ENCODE measurements at places on chromosomes 2 and 18. TPM values are rescaled to one million over a fixed set of nuclear protein-coding genes. Genes with fewer than 3 reads are reported as not detected.

Gene AMER3
- not detected for polyA plus RNA-seq

Gene PSTPIP2
- polyA plus RNA-seq, result 42.3 TPM

Gene FBLN7
- polyA plus RNA-seq, result not detected

DNA sequence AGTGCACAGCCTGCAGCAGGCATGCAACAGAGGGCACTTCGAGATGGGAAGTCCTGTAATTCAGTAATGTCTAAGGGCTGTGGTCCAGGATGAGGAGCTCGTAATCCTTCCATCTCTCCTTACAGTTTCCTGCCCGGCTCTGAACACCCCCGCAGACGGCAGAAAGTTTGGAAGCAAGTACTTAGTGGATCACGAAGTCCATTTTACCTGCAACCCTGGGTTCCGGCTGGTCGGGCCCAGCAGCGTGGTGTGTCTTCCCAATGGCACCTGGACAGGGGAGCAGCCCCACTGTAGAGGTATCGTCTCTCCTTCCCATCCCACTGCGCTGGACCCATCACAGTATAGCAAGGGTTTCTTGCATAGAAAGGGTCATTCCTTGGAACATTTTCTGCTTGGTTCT, 26.7 kb downstream of the FBLN7 start:
- no peak for DNase-seq

DNA sequence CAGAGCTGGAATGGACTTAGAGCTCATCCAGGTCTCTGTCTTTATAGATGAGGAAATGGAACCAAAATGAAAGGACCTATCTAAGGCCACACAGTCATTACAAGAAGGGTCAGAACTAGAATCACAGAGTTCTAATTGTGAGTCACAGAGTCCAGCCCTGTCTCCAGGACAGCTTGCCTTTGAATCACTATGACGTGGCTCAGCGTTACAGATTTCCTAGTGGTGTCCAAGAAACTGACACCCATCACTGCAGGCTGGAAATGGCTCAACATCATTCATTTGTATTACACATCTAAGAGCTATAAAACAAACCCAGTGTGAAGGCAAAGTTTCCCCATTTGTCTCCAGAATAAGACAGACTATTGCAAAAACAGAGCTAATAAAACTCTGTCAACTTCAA, 164.3 kb upstream of the SIX2 start:
- DNase-seq, result no peak
